ENCODE measurements at places on chromosomes 13 and 19.

DNA sequence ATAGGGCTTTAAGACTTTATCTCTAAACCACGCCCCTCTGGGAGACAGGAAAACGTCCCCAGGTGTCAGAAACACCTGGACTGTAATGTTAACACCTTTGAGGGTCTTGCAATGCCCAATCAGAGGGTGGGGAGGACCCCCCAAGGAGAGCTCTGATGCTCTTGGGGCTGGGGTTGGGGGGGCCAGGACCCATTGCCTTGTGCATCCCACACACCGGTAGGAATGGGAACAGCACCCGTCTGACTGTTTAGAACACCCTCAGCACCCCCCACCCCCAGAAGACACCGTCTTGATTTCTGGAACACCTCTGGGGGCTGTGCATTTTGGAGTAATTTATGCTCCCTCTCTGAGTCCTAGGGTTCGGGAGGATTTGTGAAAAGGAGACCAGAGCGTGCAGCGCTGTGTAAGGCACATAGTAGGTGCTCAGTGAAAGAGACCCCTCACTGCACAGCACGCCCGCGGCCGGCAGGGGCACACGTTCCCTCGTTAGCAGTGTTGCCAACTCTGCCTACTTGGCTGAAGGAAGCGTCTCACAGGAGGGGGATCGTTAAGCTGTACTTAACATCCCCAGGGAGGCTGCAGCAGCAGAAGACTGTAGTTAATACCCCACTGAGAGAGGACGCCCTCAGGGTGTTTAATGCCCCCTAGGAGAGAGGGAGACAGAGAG is 2.8 kb upstream of the ERFL start:
- DNase-seq: no peak

DNA sequence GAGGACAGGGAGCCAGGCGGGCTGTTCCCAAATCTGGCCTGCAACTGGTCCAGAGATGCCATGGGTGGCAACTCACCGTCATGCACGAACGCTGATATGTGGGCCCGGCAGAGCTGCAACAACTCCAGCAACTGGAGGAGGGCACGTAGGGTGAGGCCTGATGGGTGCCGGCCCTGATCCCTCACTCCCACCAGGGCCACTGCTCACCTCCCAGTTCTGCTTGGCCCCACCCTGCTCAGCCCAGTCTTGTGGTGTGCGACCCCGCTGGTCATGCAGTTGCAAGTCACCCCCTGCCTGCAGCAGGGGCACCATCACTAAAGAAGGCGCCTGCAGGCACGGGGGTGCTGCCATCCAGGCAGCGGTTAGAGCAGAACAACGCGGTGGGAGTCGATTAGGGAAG is 16.9 kb downstream of the ARHGAP33 start:
- DNase-seq: no peak

- no peak for DNase-seq
These were observed 12.5 kb downstream of the ARRDC2 start for GRCh38 chr19:18020212-18021085.

- DNase-seq: no peak
These were observed 811.4 kb downstream of the DACH1 start for GRCh38 chr13:71055644-71056043.

DNA sequence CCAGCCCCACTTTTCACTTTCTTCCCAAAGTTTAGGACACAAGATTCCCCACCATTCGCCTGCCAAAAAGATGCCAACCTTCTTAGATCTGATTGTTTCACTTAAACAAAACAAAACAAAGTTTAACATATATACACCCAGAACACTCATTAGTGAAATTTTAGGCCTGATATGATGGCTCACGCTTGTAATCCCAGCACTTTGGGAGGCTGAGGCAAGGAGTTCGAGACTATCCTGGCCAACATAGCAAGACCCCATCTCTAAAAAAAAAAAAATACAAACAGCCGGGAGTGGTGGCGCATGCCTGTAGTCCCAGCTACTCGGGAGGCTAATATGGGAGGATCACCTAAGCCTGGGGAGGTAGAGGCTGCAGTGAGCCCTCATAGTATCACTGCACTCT is 4.9 kb downstream of the PGPEP1 start:
- no peak for DNase-seq

- DNase-seq: no peak
These were observed 42.2 kb downstream of the HSPH1 start for GRCh38 chr13:31119526-31119925.

DNA sequence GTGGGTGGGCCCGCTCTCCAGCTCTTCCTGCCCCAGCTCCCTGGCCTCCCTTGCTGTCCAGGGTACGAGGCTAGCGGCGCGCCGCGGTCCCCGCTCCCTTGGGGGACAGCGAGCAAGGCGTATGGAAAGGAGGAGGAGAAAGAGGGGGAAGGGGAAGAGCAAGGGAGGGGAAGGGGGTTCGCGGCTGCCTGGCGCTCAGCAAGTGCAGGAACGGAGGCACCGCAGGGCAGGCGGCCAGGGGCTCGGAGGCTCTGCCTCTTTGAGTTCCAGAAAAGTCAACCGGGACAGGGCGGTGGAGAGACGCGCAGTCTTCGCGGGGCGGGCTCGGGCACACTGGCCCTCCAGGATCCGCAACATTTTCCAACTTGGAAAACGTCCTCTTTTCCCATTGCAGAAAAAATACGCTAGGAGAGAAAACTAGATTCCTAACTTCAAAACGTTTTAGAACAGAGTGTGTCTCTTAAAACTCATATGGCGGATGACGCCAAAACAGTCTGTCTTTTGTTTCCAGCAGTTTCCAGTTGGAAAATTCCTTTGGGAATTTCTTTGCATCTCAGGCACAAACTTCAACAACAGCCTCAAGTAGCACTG is 23.1 kb upstream of the TNFRSF19 start:
- no peak for DNase-seq

DNA sequence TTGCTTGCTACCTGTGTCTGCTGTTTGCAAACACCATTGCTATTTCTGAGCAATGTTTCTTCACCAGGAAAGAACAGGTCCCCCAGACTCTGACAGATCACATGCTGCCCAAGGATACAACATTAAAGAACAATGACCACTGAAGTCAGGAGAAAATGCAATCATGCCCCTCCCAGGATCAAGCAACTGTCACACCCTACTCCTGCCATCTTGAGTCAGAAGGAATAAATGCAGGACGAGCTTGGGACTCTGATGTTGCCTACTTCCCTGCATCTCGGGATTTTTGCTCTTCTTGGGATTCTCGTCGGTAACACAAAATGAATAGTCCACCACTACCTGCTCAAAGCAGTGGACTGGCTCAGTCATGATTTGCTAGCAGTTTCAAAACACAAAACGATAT is 490.6 kb downstream of the COG6 start:
- DNase-seq: no peak

DNA sequence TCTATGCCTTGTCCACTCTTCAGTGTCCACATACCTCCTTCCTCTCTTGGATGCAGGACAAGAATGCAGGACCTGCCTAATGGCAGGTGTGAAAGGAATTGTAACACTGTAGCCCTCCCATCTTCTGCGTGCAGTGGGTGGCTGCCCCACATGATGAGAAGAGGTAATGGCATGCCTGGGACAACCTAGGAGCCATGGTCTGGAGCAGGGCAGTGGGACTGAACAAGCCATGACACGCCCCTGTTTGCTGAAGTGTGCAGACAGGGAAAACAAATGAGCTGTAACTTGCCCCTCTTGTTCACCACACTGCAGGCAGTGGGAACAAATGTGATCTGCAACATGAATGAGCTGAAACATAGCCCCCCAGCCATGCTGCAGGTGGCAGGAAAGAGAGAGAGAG is 192.2 kb downstream of the PCDH17 start:
- no peak for DNase-seq

DNA sequence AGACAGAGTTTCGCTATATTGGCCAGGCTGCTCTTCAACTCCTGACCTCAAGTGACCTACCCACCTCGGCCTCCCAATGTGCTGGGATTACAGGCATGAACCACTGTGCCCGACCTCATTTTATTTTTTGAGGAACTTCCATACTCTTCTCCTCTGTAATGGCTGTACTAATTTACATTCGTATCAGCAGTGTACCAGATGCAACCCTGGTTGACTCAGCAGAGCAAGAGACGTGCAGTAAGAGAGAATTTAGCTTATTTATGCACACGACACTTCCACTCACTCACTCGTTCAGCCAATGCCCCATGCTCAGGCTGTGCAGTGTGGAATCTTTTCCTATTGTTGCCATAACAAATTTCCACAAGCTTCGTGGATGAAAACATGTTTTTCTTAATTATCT is 6.9 kb downstream of the KIR3DL3 start:
- DNase-seq: no peak

DNA sequence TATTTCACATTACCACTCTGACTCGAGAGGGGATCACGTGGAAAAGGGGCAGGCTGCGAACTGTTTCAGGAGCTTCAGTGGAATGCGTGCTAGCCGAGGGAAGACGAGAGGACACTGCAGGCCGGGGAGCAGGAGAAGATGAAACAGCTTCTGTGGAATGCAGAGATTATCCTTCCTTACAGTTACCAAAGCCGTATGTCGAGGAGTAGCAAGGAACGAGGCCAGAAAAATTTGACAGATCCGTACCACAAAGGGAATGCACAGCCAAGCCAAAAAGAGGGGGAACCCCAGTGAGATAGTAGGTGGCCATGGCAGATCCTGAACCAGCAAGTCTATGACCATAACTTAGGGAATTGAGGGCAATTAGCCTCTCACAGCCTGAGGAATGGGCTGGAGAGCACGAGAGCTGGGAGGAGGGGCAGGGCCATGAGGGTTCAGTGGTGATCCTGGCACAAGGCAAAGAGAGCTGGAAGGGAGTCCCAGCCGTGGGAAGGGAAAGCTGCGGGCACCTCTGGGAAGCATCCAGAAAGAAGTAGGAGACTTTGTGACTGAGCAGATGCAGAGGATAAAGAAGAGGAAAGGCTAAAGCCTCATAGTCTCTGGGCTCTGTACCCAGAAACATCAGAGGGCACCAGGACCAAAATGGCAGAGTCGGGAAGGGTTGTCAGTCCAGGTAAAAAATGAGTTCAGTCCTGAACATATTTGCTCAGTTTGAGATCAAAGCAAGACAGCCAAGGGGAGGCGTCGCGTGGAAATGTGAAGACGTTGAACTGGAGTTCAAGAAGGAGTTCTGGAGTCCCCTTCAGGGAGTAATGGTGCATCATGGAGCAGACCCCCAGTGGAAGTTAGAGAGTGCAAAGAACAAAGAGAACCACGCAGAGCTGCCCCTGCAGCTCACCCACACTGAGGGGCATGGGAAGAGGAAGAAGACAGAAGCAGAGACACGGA is 5.1 kb downstream of the COL4A1 start:
- no peak for DNase-seq

DNA sequence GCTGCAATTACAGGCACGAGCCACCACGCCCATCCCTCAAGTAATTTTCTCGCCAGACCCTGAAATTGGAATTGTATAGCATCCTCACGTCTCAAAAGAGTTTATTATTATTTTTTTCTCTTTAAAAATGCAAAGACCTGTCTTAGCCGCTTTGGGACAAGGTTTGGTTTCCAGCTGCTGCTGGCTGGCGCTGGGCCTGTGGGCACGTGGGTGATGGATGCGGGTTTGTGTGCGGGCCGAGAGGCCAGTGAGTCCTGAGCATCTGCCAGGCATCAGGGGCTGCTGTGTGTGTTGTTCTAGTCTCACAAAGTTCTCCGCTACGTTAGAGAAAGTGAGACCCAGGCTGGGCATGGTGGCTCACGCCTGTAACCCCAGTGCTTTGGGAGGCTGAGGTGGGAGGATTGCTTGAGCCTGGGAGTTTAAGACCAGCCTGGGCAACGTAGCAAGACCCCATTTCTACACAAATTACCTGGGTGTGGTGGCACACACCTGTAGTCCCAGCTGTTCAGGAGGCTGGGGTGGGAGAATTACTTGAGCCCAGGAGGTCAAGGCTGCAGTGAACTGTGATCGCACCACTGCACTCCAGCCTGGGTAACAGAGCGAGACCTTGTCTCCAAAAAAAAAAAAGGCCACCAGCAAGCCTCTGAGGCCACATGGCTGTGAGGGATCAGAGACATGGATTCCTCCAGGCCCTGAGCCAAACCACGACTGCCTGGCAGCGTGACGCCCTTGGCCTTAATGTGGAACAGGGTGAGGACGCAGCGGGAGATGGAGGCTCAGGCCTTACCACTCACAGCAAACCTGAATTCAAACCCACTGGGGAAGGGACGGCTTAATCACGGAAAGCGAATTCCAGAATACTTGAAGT is 4.7 kb upstream of the TMPRSS9 start:
- no peak for DNase-seq

- DNase-seq: no peak
These were observed 47.8 kb upstream of the C1QTNF9 start for GRCh38 chr13:24261566-24261965.

DNA sequence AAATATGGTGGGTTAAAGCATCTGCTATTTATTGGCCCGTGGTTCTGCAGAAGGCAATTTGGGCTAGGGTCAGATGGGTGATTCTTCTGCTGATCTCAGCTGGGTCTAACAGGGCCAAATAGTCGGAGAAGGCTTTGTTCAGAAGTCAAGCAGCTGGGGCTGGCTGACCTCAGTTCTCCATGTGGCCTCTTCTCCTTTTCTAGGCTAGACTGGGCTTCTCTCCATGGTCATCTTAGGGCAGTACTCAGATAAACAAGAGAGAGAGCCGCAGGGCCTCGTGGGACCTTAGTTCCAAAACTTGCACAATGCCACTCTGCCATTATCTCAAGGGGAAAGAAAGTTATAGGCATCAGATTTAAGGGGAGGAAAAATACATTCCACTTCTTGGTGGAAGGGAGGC is 89.6 kb downstream of the NALCN start:
- no peak for DNase-seq

DNA sequence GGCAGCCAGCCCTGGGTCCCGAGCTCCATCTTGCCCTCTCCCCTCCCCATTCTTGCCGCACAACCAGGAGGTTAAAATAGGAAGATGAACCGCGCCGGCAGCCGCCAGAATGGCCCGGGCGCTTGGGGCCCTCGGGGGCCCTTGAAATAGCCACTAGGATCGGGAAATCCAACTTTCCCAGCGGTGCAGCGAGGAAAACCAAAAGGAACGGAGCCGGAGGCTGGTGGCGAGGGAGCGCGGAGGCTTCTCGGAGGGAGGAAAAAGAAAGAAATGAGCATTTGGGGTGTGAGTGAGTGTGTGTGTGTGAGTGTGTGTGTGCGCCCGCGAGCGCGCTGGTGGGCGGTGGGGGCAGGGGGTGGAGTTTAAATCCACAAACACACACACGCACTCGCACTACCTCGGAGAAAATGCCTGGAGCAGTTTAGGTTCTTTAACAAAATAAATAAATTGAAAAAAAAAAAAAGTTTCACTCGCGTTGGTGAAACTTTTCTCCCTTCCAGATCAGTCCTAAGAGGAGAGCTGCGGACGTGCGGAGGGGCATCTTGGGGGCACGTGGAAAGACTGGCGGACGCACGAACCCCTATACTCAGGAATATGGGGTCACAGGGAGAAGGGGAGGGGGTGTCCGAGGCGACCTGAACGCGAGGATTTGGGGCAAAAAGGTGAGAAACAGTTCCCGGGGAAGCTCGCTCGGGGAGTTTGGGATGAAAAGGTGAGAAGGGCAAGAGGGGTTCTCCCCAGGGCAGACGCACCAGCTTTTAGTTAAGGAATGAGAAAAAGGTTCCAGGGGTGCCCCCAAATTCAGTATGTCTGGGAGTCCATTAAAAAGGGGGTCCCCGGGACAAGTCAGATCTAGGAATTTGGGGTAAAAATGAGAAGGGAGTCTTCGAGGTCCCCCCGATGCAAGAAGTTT is 1.3 kb downstream of the RFX2 start:
- peak; percentile 57 for DNase-seq

GRCh38 chr19:40685563-40685962 is 4.9 kb downstream of the NUMBL start:
- DNase-seq: no peak

All from activated CD4-positive, alpha-beta T cell treated with anti-CD3 and anti-CD28 coated beads, Interleukin-2, amount 50 U/mL, for 1 hour (primary cell).